ENCODE measurements at places on chromosomes 4 and X.

- DNase-seq = no peak
These were observed 18.4 kb downstream of the ATP11C start for GRCh38 chrX:139914421-139914820.

- DNase-seq = peak; percentile 42
These were observed 2.8 kb upstream of the PCDH7 start for GRCh38 chr4:30717208-30718020.

GRCh38 chr4:39305912-39306677, 60.1 kb downstream of the RFC1 start:
- no peak for DNase-seq

- DNase-seq = no peak
These were observed 43.5 kb downstream of the FMR1NB start for GRCh38 chrX:148024425-148025148.

DNA sequence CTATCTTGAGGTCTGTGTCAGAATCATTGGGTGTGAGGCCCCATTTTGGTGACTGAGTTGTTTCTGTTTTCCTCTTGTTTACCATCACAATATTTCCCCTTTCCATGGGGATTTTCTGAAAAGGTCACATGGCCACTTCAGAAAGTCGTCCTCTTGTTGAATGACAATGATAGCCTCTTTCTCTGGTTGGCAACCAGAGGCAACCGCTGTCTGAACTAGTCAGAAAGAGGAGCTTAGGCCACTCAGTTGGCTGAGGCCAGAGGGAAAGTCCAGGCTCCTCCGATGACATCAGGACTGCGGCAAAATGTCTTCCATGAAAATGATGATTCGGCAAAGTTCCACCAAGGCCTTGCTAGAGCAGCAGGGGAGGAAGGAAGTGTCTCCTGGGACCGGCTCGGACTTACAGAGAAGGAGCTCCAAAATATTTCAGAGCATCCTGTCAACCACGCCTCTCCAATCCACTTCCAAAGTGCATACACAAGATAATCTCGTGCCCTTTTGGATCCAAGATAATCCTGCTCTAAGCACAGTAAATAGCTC, 19.1 kb upstream of the RBM47 start:
- DNase-seq = no peak

All from GDM1 (cell line).